ENCODE measurements at places on chromosomes 13 and 19.

GRCh38 chr13:37966266-37966665 is 96.7 kb upstream of the TRPC4 start:
- no peak for DNase-seq

DNA sequence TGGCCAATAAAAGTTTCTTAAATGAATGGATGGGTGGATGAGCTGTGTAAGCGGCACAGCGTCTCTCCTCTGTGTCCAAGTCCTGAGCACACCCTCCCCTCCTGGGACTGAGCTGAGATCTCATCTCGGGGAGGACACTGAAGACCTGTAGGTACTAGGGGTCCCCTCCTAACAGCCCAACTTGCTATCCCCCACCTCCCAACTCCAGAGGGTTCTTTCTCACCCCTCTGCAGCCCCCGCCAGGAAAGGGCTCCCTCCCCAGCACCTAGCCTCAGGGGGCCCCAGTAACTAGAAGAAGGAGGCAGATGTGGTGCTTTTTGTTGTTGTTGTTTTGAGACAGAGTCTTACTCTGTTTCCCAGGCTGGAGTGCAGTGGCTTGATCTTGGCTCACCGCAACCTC is 1.1 kb upstream of the NANOS3 start:
- DNase-seq, result no peak

- no peak for DNase-seq
These were observed 55.1 kb upstream of the STARD13 start for GRCh38 chr13:33340631-33341030.

DNA sequence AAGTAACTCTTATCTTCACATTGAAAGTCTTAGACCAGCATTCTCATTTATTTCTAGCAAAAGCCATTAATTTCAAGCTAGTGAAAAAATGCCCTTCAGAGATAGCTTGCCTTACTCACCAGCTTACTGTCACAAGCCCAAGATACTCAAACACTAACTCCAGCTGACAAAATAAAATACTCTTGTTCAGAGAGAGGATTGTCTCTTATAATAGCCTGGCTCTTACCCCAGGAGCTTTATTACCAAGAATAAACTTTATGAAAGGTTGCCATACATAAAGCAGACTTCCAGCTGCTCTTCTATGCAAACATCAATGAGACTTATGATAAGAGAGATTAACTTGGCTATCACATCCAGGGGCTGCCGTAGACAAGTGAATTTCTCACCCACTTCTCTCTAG is 53.6 kb downstream of the XPO4 start:
- DNase-seq, result no peak

GRCh38 chr19:42653841-42654240 is 59.1 kb upstream of the CEACAM8 start:
- DNase-seq, result no peak

GRCh38 chr19:45407091-45407375 is 589 bp downstream of the POLR1G start:
- DNase-seq, result no peak

- no peak for DNase-seq
These were observed 7.0 kb downstream of the MOB3A start for GRCh38 chr19:2089001-2089711.

- no peak for DNase-seq
These were observed 22.6 kb downstream of the CYP2F1 start for GRCh38 chr19:41136636-41137455.

DNA sequence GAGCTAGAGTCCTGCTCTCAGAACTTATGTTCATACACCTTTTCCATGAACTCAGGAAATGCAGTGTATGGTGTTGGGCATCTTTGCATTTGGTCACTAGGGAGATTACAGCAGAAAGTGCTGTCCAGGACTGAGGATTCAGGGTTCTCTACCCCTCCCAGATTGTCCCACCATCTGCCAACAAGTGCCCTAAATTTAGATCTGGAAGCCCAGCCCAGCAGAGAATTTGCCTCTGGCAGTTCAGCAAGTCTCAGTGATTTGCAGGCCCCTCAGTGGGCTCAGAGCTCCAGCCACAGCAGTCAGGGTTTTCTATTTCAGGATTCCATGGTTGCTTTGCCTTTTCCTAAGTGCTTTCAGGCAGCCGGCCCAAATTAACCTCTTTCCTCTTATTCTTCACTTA is 23.4 kb downstream of the CNFN start:
- no peak for DNase-seq

DNA sequence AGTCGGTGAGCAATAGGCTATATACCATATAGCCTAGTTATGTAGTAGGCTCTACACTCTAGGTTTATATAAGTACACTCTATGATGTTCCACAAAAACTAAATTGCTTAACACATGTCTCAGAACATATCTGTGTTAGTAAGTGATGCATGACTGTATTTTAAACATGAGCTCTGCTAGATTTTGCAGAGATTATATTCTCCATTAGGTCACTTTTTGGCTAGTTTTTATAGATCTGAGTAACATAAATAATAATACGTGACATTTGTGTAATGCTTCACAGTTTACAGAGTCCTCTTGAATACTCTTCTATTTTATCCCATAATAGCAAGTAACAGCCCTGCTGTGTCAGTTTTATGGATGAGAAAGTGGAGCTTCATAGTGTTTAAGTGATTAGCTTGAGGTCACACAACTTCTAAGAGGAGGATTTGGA is 47.8 kb downstream of the NDFIP2 start:
- DNase-seq, result no peak

- no peak for DNase-seq
These were observed 101.0 kb downstream of the STARD13 start for GRCh38 chr13:33184530-33184929.

- no peak for DNase-seq
These were observed 4.0 kb downstream of the ZNF586 start for GRCh38 chr19:57773488-57773887.

- no peak for DNase-seq
These were observed 78.3 kb upstream of the IPO5 start for GRCh38 chr13:97875218-97875617.

DNA sequence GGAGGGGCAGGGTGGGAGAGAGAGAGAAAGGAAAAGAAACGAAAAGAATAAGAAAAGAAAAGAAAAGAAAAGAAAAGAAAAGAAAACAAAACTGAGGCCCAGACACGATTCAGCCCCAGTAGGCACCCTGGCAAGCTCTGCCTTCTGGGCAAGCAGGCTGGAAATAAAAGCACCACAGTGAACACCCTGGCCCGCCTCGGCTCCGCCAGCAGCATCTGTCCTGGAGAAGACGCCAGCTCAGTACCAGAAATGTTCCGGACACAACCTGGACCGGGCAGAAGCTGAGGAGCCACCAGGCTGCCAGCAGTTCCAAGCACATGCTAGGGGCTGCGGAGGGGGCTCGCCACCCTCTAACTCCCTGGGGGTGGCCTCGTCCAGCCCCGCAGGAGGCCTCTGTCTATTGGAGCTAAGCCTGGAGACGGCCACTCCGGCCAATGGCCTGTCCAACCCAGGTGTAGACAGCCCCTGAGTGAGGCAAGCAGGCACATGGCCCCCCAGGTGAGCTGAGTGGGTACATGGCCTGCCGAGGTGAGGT is 11.4 kb upstream of the CPAMD8 start:
- DNase-seq, result no peak

- no peak for DNase-seq
These were observed 20.9 kb upstream of the KLF2 start for GRCh38 chr19:16303755-16304154.

GRCh38 chr13:99505814-99506269 is 4.6 kb downstream of the TM9SF2 start:
- no peak for DNase-seq

DNA sequence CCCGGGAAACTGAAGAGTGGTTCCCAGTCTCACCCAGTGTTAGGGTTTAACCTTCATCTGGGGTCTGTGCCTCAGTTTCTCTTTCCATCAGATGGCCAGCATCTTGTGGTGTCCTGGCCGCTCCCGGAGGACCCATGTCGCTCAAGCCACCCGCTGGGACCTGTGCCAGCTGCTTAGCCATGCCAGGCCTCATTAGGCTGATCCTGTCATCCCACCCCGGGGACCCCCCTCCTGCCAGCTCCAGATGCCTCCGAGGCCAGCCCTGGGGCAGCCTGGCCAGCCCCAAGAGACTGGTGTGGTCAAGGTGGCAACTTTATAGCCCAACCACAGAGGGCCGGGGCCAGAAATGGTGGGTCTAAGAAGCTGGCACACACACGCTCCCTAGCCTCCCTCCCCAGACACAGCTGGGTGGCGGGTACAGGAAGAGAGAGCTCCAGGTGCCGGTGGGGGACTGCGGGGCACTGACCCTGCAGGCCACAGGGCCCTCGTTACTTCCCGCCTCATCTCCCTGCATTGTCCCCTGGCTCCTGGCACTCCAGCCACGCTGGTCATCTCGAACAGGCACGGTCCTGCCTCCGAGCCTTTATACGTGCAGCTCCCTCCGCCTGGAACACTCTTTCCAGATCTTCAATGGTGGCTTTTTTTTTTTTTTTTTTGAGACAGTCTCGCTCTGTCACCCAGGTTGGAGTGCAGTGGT is 3.4 kb downstream of the NRTN start:
- DNase-seq, result no peak

- no peak for DNase-seq
These were observed at the start of gene ARHGAP45 for GRCh38 chr19:1066748-1067340. TSS of gene ARHGAP45 (plus strand) at chr19:1067167. CDS start at chr19:1067406, 239 bp downstream.

GRCh38 chr13:50366488-50367174 is 351.4 kb downstream of the KCNRG start:
- DNase-seq, result no peak

GRCh38 chr13:48296528-48296927 is 7.0 kb upstream of the RB1 start:
- no peak for DNase-seq
